IMR-90 (cell line): ENCODE measurements at places on chromosomes 16 and 17. TPM values are rescaled to one million over a fixed set of nuclear protein-coding genes. Genes with fewer than 3 reads are reported as not detected.

The KCNG4 gene
- not detected in 2 replicates for total RNA-seq

The SPPL2C gene
- total RNA-seq, result not detected in 2 replicates

The TRIM72 gene
- not detected in 2 replicates for total RNA-seq

The ATF7IP2 gene
- total RNA-seq, result 2.7 and 2.8 TPM in 2 replicates

The TPSD1 gene
- total RNA-seq, result not detected in 2 replicates

The CACNG3 gene
- not detected in 2 replicates for total RNA-seq

The MMP28 gene
- 0.18 TPM in 1 of 2 replicates, not detected in the other for total RNA-seq

The FBXW10B gene
- total RNA-seq, result under 0.01 and 0.28 TPM in 2 replicates

The MVP gene
- 221 and 319 TPM in 2 replicates for total RNA-seq

The LGALS9 gene
- total RNA-seq, result 0.54 and 0.83 TPM in 2 replicates

The YBX2 gene
- not detected in 2 replicates for total RNA-seq

The WNT9B gene
- total RNA-seq, result not detected in 2 replicates

The ITGAD gene
- not detected in 2 replicates for total RNA-seq

The NAGS gene
- 0.28 and 0.54 TPM in 2 replicates for total RNA-seq

The SLFN12 gene
- total RNA-seq, result 38.9 and 48.6 TPM in 2 replicates

The ZNF423 gene
- total RNA-seq, result under 0.01 TPM in 2 replicates

The HAS3 gene
- 0.28 and 0.36 TPM in 2 replicates for total RNA-seq

The SLC38A8 gene
- not detected in 2 replicates for total RNA-seq

The TEKT5 gene
- total RNA-seq, result not detected in 2 replicates

The KRT33A gene
- total RNA-seq, result not detected in 2 replicates

The HBA2 gene
- not detected in 2 replicates for total RNA-seq

The ZSCAN10 gene
- total RNA-seq, result not detected in 2 replicates

The ABCA10 gene
- under 0.01 TPM in 2 replicates for total RNA-seq

The EPN3 gene
- not detected in 2 replicates for total RNA-seq

The CD300C gene
- total RNA-seq, result not detected in 2 replicates

The USP6 gene
- not detected in 2 replicates for total RNA-seq

The ACSM3 gene
- 0.54 and 0.56 TPM in 2 replicates for total RNA-seq

The TRPV2 gene
- total RNA-seq, result 27.2 and 30.8 TPM in 2 replicates

The SDR42E2 gene
- total RNA-seq, result not detected in 2 replicates

The QPRT gene
- 3.4 and 3.6 TPM in 2 replicates for total RNA-seq

The CLEC3A gene
- total RNA-seq, result not detected in 2 replicates

The ZACN gene
- not detected in 2 replicates for total RNA-seq

The GOSR1 gene
- total RNA-seq, result 47.5 and 64.7 TPM in 2 replicates

The NPB gene
- under 0.01 TPM in 1 of 2 replicates, not detected in the other for total RNA-seq

The P4HB gene
- 917 and 932 TPM in 2 replicates for total RNA-seq

The ABAT gene
- 4.4 and 4.5 TPM in 2 replicates for total RNA-seq

The C16orf86 gene
- total RNA-seq, result 0.28 and 0.54 TPM in 2 replicates

The GRIN2C gene
- not detected in 2 replicates for total RNA-seq

The ABCC3 gene
- total RNA-seq, result 2.2 and 3.2 TPM in 2 replicates

The ATP2A1 gene
- total RNA-seq, result under 0.01 TPM in 1 of 2 replicates, not detected in the other

The CNEP1R1 gene
- total RNA-seq, result 22.0 and 38.6 TPM in 2 replicates

The ZNF207 gene
- total RNA-seq, result 207 and 208 TPM in 2 replicates

The UBALD2 gene
- total RNA-seq, result 0.90 and 1.4 TPM in 2 replicates

The SULT1A3 gene
- total RNA-seq, result 0.18 and 1.1 TPM in 2 replicates
